NCI-H1436 (cell line): ENCODE measurements at places on chromosomes 13 and 19.

- no peak for DNase-seq
Observed at GRCh38 chr19:56504581-56504980, 3.1 kb upstream of the ZNF471 start.

GRCh38 chr13:95349267-95349666, 48.0 kb upstream of the ABCC4 start:
- DNase-seq, result no peak

DNA sequence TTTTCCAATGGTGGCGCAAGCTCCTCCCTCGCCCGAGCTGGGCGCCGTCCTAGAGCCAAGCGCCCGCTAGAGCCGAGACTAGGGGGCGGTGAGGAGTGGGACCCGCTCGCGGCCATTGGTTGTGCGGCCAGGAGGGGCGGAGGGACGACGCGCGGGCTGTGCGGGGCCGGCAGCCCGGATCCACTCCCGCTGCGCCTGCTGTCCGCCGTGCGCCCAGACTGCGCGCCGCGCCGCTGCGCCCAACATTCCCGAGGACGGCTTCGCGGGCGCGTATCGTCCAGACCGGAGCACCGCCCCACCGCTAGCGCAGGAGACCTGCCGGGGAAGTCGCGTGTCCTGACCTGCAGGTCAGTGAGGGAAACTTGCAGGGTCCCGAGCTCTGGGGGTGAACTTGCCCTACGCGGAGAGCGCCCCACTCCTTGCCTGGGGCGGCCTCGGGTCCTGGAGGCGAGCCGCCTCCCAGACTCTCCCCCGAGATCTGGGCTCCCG, at the start of gene SERTM1:
Gene SERTM1 (plus strand): TSS at position 183 of the 489 bp plus-strand sequence. CDS start 21,059 bp downstream, outside the sequence.
- DNase-seq, result no peak

GRCh38 chr13:25384758-25385410, 13.1 kb downstream of the ATP8A2 start:
- no peak for DNase-seq

GRCh38 chr19:33214596-33214995, 11.1 kb downstream of the SLC7A10 start:
- DNase-seq, result no peak

DNA sequence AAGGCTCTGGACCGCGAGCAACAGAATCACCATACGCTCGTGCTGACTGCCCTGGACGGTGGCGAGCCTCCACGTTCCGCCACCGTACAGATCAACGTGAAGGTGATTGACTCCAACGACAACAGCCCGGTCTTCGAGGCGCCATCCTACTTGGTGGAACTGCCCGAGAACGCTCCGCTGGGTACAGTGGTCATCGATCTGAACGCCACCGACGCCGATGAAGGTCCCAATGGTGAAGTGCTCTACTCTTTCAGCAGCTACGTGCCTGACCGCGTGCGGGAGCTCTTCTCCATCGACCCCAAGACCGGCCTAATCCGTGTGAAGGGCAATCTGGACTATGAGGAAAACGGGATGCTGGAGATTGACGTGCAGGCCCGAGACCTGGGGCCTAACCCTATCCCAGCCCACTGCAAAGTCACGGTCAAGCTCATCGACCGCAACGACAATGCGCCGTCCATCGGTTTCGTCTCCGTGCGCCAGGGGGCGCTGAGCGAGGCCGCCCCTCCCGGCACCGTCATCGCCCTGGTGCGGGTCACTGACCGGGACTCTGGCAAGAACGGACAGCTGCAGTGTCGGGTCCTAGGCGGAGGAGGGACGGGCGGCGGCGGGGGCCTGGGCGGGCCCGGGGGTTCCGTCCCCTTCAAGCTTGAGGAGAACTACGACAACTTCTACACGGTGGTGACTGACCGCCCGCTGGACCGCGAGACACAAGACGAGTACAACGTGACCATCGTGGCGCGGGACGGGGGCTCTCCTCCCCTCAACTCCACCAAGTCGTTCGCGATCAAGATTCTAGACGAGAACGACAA, 1.8 kb downstream of the PCDH17 start:
- no peak for DNase-seq

- DNase-seq, result no peak
Observed at GRCh38 chr13:90365130-90365529, 982.4 kb upstream of the MIR17HG start.

DNA sequence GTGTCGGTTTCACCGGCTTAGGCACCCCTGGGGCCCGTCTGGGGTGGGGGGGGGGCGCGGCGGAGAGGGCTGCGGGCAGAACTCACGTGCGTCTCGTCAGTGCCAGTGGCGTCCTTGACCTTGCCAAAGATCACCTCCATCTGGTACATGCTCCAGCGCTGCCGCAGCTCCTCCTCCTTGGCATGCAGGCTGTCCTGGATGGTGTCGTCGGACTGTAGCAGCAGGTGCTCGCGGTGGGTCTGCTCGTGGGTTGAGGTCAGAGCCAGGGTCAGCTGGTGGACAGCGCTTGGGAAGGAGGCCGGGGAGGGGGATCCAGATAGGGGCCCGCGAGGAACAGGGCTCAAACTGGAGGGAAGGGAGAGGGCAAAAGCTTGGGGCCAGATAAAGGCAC, 4.7 kb upstream of the RGL3 start:
- DNase-seq, result no peak

GRCh38 chr13:102683637-102684036, 11.2 kb downstream of the METTL21C start:
- no peak for DNase-seq

DNA sequence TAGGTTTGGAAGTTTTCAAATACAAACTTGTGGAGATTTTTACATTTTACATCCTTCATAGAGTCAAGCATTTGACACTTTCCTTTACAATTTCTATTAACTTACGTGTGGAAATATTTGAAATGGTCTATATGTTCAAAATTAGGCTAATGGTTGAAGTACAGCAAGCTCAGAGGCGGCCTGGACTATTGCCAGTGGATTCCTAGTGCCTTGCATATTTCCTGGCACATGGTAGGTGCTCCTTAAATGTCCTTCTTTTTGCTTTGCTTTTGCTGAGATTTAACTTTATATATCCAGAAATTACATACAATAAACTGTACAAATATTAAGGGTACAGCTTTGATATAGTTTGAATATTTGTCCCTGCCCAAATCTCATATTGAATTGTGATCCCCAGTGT, 93.9 kb downstream of the UBL3 start:
- DNase-seq, result no peak

DNA sequence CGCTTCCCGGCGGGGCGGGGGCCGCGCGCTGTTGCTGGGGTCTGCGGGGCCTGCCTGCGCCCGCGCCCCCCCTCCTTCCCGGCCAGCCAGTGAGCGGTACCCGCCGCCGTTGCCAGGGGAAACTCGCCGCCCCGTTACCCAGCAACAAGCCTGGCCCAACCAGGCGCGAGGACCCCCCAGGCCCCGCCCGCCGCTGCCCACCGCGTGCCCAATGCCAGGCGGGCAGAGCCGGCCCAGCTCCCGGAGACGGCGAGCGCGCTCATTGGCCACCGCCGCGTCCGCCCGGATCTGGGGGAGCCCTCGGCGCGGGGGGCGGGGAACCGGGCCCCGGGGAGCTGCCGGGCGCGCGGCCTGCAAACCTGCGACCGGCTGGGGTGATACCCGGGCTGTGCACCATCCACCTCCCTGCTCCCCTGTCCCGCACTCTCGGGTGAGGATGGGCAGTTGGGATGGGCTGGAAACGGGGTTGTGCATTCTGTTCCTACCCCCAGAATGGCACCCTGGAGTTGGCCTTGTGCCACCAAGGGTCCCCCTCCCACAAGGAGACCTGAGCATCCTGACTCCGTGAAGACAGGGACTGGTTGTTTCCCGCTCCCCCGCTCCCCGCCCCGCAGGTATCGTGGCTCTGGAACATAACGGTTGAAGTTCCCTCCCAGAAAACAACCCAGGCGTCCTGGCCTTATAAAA, 8.8 kb upstream of the BBC3 start:
- peak; percentile 88 for DNase-seq

GRCh38 chr13:57874530-57874929, 243.0 kb downstream of the PCDH17 start:
- DNase-seq, result no peak

DNA sequence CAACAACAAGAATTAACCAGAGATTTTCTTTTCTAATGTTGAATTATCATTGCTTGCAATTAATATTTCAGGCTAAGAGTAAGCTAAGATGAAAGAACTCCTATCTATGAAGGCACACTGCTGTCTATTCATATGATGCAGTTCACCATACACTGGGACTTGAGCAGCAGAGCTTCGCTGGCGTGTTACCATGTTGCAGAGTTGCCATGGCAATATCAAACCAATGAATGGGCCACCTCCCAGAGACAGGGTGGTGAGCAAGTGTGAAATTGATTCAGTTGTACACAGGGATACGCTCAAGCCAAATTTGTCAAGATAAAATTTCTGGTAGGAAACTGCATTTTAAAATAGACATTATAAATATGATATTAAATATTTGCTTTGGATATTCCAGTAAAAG, 69.3 kb upstream of the MYO16 start:
- no peak for DNase-seq

- DNase-seq, result no peak
Observed at GRCh38 chr13:45370922-45371406, 30.0 kb upstream of the TPT1 start.

- DNase-seq, result no peak
Observed at GRCh38 chr13:26041444-26041843, 10.4 kb downstream of the SHISA2 start.

DNA sequence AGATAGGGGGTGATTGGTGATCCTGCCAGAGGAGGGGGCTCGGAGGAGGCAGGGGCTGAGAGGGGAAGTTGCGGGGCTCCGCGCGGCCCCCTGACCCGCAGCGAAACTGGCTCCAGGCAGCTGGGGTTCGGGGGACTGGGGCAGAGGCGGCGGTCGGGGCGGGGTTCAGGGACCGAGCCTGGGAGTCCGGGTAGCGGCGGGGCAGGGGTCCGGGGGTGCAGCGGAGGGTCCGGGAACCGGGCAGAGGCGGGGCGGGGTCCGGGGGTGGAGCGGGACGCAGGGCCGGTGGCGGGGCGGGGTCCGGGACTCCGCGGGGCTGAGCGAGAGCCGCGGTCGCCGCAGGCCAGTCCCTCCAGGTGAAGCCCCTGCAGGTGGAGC, 1.2 kb downstream of the MADCAM1 start:
- no peak for DNase-seq

GRCh38 chr13:28373810-28374209, 121.1 kb downstream of the FLT1 start:
- no peak for DNase-seq
